ENCODE measurements at places on chromosomes 3 and 15.

- no peak for DNase-seq
These were observed 17.6 kb upstream of the ALDH1L1 start for GRCh38 chr3:126197854-126198584.

DNA sequence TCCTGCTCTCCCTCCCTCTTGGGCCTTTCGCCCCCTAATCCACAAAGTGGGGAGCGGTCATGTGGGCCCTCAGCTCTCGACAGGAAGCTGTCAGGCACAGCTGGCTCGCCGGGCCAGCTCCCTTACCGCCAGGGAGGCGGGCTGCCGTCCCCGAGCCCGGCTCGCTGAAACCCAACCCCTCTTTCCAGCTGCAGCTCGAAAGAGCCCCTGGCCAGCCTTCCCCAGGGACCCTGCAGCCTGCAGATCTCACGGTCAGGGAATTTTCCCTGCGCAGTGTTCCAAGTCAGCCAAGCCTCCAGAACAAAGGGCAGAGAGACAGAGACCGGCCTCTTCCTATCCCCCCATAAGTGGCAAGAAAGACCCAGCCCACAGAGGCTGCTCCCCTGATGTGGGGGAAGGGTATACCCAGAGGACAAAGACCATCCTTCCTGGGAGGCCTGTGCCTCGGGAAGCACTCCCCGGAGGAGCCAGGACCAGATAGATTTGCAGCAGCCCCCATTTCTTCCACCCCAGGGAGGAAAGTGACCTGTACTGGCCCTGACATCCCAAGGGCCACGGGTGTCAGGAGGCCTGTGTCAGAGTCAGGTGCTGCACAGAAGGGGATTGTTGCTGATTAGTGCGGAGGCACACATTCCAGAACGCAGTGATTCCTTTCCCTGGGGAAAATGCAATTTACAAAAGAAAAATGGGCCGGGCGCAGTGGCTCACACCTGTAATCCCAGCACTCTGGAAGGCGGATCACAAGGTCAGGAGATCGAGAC is 32.6 kb downstream of the MAGEF1 start:
- no peak for DNase-seq

DNA sequence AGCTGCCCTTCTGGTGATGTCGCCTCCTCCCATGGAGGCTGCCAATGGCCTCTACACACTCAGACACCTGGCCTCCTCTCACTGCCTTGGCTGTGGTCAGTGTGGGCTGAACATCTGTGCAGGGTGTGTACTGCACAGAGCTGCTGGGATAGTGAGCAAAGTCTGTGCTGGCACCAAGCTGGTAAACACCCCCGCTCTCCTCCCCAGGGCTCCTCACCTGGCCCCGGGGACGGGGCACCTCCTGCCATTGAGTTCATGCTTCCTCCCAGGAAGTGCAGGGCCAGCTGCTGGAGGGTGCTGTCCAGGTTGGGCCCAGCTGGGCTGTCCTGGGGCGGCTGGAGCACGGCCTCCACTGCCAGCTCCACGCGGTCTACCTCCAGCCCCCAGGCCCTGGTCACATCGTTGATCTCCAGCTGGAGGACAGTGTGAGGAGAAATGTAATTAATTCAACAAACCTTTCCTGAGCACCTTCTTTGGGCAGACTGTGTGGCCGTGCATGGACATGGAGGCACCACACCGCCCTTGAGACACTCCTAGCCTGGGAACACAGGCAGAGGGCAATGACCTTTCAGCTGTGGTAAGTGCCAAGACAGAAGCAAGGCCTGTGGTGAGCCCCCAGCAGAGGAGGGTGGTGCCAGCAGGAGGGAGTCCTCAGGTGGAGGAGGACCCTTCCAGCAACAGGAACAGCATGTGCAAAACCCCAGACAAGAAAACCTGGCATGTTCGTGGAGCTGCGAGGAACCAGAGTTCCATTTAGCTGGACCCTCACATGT is 6.8 kb downstream of the STOML1 start:
- no peak for DNase-seq

GRCh38 chr3:119350114-119350513 is 55.9 kb downstream of the ARHGAP31 start:
- no peak for DNase-seq

- DNase-seq: no peak
These were observed 131.6 kb downstream of the LRRK1 start for GRCh38 chr15:101050623-101051290.

- no peak for DNase-seq
These were observed 8.3 kb downstream of the B3GALNT1 start for GRCh38 chr3:161096771-161097367.

Data from activated CD8-positive, alpha-beta memory T cell treated with anti-CD3 and anti-CD28 coated beads for 48 hours (primary cell).